ENCODE measurements at places on chromosomes 1 and 21.

DNA sequence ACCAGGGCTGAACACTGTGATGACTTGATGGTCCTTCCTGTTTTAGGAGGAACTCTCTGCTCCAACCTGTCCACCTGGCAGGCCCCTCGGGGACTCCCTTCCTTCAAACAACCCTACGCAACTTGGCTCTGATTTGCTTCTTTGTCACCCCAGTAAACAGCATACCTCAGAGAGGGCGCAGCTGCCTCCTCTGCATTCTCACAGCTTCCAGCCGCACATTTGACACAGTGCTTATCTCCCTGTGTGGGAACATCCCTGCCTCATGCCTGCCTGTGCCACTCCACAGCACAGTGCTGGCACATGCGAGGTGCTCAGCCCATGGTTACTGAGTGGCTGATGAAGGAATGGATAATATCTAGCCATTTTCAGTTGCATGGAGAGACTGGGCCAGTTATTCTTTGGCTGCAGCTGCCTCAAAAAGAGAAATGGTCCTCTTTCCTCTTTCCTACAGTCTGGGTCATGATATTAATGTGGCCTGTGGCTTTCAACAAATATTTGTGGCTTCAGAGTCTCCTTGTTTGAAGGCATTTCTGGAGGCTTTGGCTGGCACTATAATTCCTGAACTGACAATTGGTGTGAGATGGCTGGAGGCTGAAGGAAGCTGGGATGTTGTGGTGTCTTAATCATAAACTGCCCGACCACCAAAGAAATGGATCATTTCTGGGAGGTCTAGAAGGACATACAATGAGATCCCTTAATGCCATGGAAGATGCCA lies 77.9 kb downstream of the TENT5C start:
- no peak for DNase-seq

GRCh38 chr21:42763581-42764442 lies 110.4 kb downstream of the PDE9A start:
- DNase-seq, result no peak

GRCh38 chr1:28118640-28119307 lies 30.4 kb upstream of the EYA3 start:
- no peak for DNase-seq

DNA sequence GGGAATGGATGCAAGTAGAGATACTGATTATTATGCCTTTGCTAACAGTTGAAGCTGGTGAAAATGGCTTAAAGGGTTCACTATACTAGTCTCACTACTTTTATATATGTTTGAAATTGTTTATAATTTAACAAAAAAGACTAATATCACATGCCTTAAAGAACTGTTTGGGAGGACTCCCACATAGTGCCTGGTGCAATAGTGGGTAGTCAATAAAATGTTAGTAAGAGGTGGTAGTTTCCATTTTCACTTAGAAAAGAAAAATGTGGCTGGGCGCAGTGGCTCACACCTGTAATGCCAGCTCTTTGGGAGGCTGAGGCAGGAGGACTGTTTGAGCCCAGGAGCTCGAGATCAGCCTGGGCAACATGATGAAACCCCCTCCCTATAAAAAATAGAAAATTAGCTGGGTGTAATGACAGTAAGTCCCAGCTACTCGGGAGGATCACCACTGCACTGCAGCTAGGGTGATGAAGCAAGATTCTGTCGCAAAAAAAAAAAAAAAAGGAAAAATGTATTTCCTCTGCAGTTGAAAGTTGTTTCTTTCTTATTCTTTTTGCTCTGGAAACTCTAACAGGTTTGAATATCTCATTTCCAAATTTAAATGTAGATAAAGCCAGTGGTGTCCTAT lies 24.5 kb downstream of the C21orf91 start:
- DNase-seq, result no peak

DNA sequence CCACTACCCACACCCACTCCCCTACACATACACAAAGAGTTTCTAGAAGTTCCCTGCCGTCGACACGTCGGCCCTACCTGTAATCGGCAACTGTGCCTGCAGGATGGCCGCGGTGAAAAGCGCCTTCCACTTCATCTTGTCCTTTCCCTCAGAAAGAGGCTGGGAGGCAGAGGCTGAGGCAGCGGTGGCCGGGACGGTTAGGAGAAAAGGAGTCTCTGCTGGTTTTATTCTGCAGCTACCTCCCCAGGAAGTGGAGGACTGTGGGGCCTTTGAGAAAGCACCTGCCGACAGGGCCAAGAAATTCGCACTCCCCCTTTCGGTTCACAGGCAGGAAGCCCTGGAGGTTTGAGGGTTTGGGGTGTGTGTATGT lies at the start of gene CD247:
Gene CD247 (minus strand): TSS at position 199 of the 370 bp plus-strand sequence. CDS start 64 bp downstream, at position 135.
- peak; percentile 59 for DNase-seq

DNA sequence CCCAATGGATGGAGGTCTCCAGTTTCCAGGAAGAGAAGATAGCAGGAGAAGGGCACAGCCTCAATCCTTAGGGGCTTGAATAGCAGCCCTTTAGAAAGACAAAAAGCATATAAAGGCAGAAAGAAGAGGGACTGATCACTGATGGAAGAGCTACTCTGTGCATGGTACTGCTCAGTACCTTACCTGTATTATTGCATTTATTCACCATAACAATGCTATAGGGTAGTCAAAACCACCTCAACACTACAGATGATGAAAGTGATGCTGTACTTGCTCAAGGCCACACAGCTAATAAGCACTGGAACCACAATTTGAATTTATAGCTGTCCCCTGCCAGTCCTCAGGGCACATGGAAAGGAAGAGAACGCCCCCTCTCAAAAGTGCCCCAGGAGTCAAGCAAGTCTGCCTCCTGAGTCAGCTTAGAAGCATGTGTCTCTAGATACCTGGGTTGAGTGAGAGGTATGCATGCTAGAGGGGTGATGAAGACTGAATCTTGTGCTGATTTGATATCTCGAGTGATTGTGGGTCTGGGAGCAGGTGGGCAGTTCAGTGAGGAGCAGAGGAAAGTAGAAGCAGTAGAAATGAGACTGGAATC lies 13.6 kb downstream of the DDAH1 start:
- DNase-seq, result no peak

DNA sequence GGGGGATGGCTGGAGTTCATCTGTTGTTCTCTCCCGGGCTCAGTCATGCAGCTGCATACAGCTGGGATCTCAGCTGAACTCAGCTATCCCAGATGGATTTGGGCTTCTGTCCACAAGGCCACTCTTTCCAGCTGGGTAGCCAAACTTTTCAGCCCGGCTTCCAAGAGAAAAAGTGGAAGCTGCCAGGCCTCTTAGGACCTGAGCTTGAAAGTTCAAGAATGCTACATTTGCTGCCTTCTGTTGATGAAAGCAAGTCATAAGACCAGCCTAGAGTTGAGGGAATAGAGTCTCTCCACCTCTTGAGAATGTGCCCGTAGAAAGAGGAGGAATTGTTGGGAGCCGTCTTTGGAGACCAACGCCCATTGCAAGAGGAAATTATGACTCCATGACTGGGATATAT lies 95.3 kb downstream of the C1orf21 start:
- no peak for DNase-seq

GRCh38 chr1:91440847-91441246 lies 36.2 kb upstream of the HFM1 start:
- no peak for DNase-seq

- DNase-seq, result no peak
Observed at GRCh38 chr1:6096243-6097116, 50.8 kb downstream of the KCNAB2 start.

- DNase-seq, result no peak
Observed at GRCh38 chr1:119739150-119739549, 27.4 kb downstream of the PHGDH start.

DNA sequence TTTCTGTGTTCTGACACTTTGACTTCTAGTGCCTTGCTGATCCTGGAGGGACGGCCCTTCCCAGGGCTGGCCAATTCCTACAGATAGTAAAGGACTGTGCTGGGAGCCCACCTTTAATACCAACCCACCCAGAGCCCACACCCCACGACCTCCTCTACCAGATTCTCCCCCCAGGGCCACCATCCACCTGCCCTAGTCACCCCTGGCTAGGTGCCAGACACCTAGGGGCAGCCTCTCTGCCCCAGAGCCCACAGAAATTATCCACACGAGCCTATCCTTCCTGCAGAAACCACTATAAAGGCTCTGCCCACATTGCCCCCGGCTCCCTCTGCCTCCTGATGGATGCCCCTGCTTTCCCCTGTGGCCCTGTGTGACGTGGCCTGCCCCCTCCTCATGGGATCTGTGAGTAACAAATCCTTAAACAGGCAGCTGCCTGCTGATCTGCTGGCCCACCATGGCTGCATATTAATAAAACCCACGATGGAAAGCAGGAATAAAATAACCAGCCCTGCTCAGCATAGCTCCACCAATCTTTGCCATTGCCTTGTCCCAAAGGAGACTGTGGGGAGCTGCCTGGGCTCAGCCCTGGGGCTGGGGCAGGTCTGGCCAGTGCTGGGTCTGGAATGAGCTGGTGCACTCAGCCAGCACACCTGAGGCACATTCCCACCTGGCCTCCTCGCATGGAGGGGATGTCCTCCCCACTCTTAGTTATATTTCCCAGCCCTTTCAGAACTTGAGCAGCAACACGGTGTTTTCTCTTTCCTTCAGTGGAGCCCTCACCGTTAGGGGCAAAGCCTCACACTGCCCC lies 488.5 kb downstream of the NPHP4 start:
- no peak for DNase-seq

DNA sequence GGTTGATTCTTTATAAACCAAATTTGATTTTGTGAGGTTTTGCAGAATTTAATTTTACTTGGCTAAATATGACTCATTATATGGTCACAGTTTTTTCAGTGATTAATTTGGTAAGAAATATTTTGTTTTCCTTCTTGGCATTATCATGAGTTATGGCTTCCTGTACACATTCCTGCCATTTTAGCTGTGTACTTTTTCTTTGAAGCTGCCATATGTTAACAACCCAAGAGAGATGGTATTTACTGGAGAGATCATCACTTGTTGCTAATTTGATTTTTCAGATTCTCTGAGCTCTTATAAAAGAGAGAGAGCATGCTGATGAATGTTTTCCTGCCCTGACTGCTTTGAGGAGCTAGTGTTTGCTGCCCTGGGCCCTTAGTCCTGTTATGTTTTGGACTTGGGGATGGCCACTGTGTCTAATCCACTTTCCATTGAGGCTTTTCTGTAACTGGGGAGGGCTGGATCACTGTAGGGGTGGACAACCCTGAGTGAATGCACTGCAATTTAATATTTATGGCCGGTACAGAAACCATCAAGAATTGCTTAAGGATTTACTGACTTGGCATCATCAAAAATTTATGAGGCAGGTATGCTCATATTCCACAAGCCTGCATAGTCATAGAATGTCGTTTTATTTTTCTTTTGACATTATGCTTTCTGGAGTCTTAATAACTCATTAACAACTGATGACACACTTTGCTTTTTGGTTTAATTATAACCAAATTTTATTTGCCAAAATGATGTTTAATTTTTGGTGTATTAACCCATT lies 200.9 kb downstream of the DISC1 start:
- no peak for DNase-seq

- DNase-seq, result no peak
Observed at GRCh38 chr1:150262388-150263320, 5.1 kb downstream of the CA14 start.

- no peak for DNase-seq
Observed at GRCh38 chr1:109649491-109649914, 6.4 kb upstream of the GSTM4 start.
